K562 (cell line): ENCODE measurements at places on chromosomes 5 and 9.

GRCh38 chr5:81717860-81718259 is 33.0 kb downstream of the SSBP2 start:
- H3K27me3 ChIP-seq = no peaks in the 10 kb centered on the region
- H3K36me3 ChIP-seq = no peaks in the 10 kb centered on the region
- H3K4me3 ChIP-seq = no peak overlapping the region
- H3K27ac ChIP-seq = peak overlapping the region; percentile 1; the same call in 1 of the 3 replicates
- no peak for DNase-seq

DNA sequence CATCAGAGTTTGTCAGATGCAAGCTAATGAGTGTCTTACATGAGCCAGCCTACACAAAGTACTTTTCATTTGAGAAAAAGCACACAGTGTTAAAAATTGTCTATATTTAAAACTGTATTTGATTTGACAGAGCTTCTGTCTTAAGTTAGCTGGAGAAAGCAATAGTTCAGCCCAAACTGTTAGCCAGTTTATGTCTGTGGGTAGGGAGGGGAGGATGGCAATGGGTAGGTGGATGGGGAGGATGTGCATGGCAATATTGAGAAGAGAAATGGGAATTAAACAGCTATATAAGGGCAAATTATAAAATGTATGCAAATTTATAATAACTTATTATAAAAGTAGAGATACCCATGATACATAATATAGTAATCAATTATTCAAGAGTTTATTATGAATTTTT is 31.3 kb downstream of the CDH9 start:
- H3K4me1 ChIP-seq = no peaks in the 10 kb centered on the region
- H3K4me3 ChIP-seq = no peak overlapping the region
- no peaks in the 10 kb centered on the region for H3K27me3 ChIP-seq
- H3K27ac ChIP-seq = no peak overlapping the region

- H3K4me1 ChIP-seq = no peaks in the 10 kb centered on the region
- H3K36me3 ChIP-seq = no peaks in the 10 kb centered on the region
- no peak overlapping the region for H3K27ac ChIP-seq
- H3K27me3 ChIP-seq = no peaks in the 10 kb centered on the region
- no peak for DNase-seq
Observed at GRCh38 chr9:109767404-109767803, 12.6 kb upstream of the PALM2AKAP2 start.

DNA sequence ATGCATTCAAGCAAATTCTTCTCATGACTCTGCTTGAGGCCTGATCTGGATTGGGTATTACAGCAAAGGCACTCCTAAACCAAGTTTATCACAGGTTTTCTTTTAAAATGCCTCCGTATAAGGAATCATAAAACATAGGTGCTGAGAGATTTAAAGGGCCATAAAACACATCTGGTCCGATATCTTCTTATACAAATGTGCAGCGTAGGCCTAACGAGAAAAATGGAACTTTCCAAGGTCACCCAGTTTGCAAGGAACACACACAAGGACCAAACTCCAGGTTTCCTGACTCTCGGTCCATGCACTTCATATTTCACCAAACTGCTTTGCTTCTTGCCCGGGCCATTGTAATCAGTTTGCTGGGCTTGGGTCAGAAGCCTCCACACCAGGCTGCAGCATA is 22.1 kb downstream of the SH3RF2 start:
- H3K27me3 ChIP-seq = no peaks in the 10 kb centered on the region
- no peak overlapping the region for H3K27ac ChIP-seq
- no peak overlapping the region for H3K4me3 ChIP-seq
- DNase-seq = no peak

DNA sequence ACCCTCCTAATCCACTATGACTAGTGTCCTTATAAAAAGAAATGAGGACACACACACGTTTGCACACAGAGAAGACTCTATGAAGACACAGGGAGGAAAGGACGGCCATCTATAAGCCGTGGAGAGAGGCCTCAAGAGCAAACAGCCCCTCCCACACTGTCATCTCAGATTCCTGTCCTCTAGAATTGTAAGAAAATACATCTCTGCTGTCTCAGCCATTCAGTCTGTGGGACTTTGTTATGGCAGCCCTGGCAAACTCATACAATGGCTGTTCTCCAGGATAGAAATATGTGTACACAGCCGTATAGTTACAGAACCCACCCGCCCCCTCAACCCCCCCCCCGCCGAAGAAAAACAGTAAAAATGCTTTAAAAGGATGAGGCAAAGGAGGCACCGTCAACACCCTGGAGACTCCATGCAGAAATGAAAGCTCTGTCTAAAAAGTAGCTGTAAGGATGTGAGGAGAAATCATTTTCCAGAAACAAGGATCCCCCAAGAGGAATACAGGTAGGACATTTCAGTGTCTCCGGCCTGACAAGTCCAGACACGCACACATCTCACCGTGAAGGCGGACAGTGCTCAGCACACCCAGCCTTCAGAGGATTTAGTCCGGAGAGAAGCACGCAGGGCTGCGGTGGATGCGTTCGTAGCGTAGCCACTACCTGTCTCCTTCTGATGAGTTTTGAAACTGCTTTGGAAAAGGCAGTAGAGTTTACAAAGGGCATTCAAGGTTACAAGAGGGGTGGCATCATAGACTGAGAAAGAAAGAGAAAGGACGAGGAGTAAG is 110.8 kb upstream of the ERCC6L2 start:
- no peak overlapping the region for H3K4me3 ChIP-seq
- H3K27ac ChIP-seq = no peak overlapping the region
- no peaks in the 10 kb centered on the region for H3K36me3 ChIP-seq
- H3K4me1 ChIP-seq = no peaks in the 10 kb centered on the region

- H3K4me3 ChIP-seq = no peak overlapping the region
- no peaks in the 10 kb centered on the region for H3K27me3 ChIP-seq
- DNase-seq = no peak
- H3K27ac ChIP-seq = no peak overlapping the region
- peaks cover 71% of the 10 kb centered on the region for H3K36me3 ChIP-seq
Observed at GRCh38 chr9:33992632-33993031, 56.1 kb downstream of the UBAP2 start.

- peaks cover 9% of the 10 kb centered on the region for H3K27me3 ChIP-seq
- H3K27ac ChIP-seq = no peak overlapping the region
- DNase-seq = no peak
- H3K4me3 ChIP-seq = no peak overlapping the region
- H3K36me3 ChIP-seq = no peaks in the 10 kb centered on the region
Observed at GRCh38 chr5:151180291-151180690, 22.7 kb upstream of the ANXA6 start.

- DNase-seq = no peak
- no peak overlapping the region for H3K27ac ChIP-seq
- no peak overlapping the region for H3K4me3 ChIP-seq
- peaks cover 13% of the 10 kb centered on the region for H3K4me1 ChIP-seq
- H3K27me3 ChIP-seq = peaks cover 13% of the 10 kb centered on the region
Observed at GRCh38 chr5:56480705-56481427, 247.7 kb upstream of the ANKRD55 start.

DNA sequence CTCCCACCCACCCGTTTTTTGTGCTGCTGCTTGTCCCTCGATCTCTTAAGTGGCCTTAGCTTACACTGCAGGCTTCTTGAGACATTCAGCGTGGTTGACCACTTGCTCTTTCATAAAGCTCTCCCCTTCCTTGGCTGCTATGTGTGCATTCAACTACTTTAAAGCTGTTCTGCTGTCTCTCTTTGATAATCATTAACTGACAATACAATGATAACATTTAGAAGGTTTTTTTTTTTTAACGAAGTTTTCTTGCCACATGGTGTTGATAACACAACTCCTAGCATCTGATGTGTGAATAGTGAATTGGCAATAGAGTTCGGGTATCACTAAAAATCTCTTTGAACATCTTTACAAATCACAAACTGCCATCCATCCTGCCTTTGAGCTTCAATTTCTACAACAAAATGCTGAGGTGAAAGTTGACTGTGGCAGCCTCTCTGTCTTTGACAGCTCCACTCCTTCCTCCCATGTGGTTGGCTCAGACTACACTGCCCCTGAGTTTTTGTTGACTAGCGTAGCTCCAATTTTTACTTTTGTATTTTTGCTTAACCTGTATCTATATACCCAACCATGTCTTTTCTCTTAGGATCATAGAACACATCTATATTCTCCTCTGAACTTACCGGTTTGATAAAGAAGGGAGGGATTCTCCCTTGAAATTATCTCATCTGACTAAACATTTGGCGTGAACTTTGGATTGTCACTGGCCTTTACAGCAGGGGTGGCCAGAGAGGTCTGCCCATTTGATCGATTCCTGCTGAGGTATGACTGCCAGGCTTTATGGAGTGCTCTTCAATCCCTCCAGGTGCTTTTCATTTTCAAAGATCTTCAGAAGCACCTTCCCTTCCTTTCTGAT is 409.4 kb upstream of the CD180 start:
- H3K27me3 ChIP-seq = no peaks in the 10 kb centered on the region
- no peak overlapping the region for H3K27ac ChIP-seq
- no peaks in the 10 kb centered on the region for H3K36me3 ChIP-seq
- H3K4me1 ChIP-seq = no peaks in the 10 kb centered on the region
- no peak overlapping the region for H3K4me3 ChIP-seq
- DNase-seq = no peak

DNA sequence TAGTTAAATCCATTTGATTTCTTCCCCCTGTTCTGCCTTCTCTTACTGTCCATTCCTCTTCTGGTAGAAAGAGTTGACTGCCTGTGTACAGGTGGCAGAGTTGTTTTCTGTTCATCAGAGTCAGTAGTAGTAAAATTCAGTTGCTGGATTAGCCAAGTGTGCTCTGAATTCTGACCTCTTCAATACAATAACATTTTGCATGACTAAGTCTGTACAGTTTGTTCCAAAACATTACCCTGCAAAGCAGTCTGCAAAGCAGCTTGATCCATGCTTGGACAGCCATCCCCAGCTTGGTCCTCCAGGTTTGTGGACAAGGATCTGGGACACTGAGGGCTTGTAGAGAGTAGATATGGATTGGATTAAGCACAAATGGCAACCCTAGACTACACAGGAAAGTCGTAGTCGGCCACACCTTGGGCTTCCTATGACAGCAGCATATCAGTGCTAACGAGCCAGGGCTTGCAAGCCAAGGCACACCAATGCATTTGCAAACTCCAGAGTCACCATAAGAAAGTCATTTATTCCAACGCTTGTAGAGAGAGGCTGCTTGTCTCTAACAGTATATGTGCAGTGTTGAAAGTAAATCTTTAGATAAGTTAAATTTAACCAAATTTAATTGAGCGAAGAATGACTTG is 25.2 kb downstream of the IL12B start:
- H3K27ac ChIP-seq = no peak overlapping the region
- DNase-seq = no peak
- H3K4me1 ChIP-seq = no peaks in the 10 kb centered on the region
- H3K36me3 ChIP-seq = no peaks in the 10 kb centered on the region
- peaks cover 6% of the 10 kb centered on the region for H3K27me3 ChIP-seq
- no peak overlapping the region for H3K4me3 ChIP-seq

- H3K4me1 ChIP-seq = no peaks in the 10 kb centered on the region
- H3K27me3 ChIP-seq = no peaks in the 10 kb centered on the region
- H3K27ac ChIP-seq = no peak overlapping the region
- DNase-seq = no peak
- no peaks in the 10 kb centered on the region for H3K36me3 ChIP-seq
- no peak overlapping the region for H3K4me3 ChIP-seq
Observed at GRCh38 chr9:18493451-18493993, 19.6 kb downstream of the ADAMTSL1 start.
